ENCODE measurements at places on chromosomes 12 and 14.

DNA sequence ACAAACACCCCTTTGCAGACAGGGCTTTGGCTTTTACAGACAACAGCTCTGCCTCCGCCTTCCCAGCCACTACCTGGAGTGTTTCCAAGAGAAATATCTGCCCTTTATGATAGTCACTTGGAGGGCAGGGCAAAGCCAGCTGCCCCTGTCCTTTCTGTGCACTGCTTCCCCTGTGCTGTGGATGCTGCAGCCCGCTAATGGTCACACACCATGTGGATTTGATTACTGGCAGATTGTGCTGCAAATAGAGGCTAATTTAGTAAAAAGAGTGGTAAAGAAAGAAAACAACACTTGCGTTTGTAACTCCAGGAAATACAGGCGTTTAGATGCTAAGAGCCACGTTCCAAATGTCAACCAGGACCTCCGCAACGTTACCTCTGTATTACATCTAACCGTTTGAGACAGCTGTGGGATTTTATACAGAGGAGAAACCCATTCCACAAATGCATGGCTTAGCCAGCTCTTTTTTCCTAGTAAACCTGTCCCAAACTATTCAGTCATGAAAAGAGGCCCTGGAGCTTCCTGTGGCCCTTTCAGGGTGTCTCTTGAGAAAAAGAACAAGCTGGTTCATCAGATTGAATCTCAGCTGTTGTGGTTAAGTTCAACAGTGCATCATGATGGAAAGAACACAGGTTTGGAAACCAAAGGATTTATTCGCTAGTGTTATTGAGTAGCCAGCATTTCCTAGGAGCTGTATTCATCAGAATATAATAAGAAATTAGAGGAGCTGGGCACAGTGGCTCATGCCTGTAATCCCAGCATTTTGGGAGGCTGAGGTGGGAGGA, 30.1 kb upstream of the PWP1 start:
- DNase-seq, result no peak

- no peak for DNase-seq
These were observed 787.0 kb upstream of the TBX3 start for GRCh38 chr12:115470977-115471376.

DNA sequence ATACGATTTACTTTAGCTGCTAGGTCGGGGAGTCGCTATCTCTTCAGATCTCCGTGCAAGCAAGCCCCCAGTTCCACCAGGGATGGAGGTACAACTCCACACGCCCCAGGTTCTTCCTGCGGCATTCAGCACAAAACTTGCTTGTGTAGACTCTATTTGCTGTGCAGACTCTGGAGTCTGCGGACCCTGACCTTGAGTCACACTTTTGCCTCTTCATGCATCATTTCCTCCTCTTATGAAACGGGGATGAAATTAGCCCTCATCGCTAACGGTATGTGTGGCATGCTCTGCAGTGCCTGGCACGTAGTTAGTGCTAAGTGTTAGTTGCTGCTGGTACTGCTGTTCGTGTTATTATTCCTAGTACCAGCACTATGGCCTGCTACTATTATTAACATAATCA, 84.4 kb downstream of the TMEM132D start:
- no peak for DNase-seq

DNA sequence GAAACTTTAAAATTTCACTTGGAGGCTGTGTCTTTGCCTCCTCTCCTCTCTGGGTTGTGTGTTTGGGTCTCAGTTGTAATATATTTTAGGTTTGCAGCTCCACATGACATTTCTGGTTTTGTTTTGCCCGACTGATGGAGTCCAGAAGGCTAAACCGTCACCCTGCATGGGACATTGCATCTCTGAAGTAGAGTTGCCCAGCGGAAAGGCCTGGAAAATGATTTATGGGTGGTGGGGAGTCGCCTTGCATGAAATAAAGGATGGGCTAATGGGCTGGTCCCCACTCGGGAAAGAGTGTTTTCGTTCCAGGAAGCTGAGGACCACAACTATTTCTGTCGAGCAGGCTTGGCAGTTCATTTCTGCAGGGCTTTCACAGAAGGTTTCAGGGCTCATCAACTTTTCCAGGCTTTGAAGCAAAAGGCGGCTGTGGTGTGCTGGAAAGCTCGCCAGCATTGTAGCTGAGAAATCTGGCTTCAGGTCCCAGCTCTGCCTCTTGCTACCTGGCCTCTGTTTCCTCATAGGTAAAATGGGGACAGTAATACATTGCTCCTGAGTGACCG, 74.8 kb upstream of the GSC start:
- DNase-seq, result peak; percentile 16

- DNase-seq, result no peak
These were observed 111.1 kb downstream of the ERC1 start for GRCh38 chr12:1102115-1102514.
